ENCODE measurements at places on chromosomes 2 and 18.

- H3K27ac ChIP-seq = no peak overlapping the region
- no peaks in the 10 kb centered on the region for H3K27me3 ChIP-seq
- no peaks in the 10 kb centered on the region for H3K4me1 ChIP-seq
- no peak overlapping the region for H3K4me3 ChIP-seq
Measured at GRCh38 chr2:119810049-119810630, 50.4 kb downstream of the PTPN4 start.

DNA sequence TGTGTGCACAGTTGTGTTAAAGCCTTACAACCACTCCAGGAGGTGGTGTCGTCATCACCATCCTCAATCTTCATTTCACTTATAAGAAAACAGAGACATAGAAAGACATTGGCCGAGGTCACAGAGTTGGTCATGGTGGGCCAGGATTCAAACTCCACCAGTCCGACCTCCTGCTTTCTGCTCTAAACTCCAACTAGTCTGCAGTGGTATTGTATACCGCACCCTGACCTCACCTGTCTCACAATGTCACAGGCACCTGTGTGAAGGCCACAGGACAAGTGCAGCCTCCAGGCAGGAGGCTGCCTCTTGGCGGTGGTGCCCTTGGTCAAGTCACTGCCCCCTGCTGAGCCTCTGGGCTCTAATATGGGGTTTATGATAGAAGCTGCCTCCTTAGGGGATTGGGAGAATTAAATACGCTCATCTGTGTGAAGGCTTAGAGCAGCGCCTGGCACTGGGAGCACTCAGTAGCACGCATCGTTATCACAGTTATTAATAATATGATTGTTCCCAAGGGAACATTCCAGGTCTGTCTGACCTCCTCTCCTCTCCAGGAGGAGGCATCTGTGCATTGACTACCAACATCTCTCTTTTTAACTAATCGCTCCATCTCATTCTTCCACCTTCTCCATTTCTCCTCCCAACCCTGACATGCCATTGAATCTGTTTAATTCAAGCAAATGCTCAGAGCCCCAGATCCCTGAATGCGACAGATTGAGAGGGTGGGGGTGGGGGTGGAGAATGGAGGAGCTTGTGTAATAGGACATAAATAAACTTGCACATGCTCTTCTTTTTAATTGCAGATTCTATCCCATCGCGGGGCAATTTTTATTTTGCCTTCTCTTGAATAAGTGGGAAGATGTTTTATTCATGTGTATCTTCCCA lies 112.7 kb downstream of the MCFD2 start:
- no peaks in the 10 kb centered on the region for H3K27me3 ChIP-seq
- H3K4me1 ChIP-seq = peaks cover 8% of the 10 kb centered on the region

GRCh38 chr2:209005371-209005770 lies 418.5 kb upstream of the MAP2 start:
- no peaks in the 10 kb centered on the region for H3K36me3 ChIP-seq
- no peak overlapping the region for H3K27ac ChIP-seq
- no peaks in the 10 kb centered on the region for H3K27me3 ChIP-seq
- H3K4me1 ChIP-seq = no peaks in the 10 kb centered on the region
- no peak for DNase-seq

DNA sequence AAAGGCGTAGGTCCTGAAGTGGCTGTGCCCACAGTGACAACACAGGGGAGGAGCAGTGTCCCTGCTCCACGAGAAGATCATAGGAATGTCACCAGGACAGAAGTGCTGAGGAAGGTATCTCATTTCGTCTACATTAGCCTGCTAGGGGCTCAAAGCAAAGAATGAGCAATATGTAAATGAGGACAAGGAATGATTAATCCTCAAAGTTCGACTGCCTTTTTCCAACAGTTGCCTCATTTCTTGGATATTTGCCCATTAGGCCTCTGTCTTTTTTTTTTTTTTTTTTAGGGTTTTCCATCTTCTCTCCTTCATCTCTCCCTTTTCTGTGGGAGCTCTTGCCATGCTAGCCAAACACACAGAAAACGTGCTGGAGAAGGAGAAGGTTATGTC lies 105.2 kb upstream of the ARHGAP28 start:
- H3K36me3 ChIP-seq = no peaks in the 10 kb centered on the region
- H3K4me3 ChIP-seq = no peak overlapping the region
- no peaks in the 10 kb centered on the region for H3K4me1 ChIP-seq
- no peak for DNase-seq
- peak overlapping the region; percentile 62 for H3K27ac ChIP-seq

- no peak overlapping the region for H3K4me3 ChIP-seq
- no peaks in the 10 kb centered on the region for H3K4me1 ChIP-seq
- H3K27me3 ChIP-seq = peaks cover 2% of the 10 kb centered on the region
- no peak overlapping the region for H3K27ac ChIP-seq
- H3K36me3 ChIP-seq = no peaks in the 10 kb centered on the region
Measured at GRCh38 chr2:60445684-60446179, 107.7 kb downstream of the BCL11A start.

GRCh38 chr2:121038891-121039616 lies 245.9 kb downstream of the TFCP2L1 start:
- no peak overlapping the region for H3K27ac ChIP-seq
- H3K27me3 ChIP-seq = no peaks in the 10 kb centered on the region
- H3K4me3 ChIP-seq = no peak overlapping the region
- DNase-seq = no peak
- no peaks in the 10 kb centered on the region for H3K36me3 ChIP-seq
- H3K4me1 ChIP-seq = peaks cover 9% of the 10 kb centered on the region

Measured in spinal cord (tissue), 10 donors.